ENCODE measurements at places on chromosomes 4 and X.
A peak's percentile ranks its signal among the peaks of the same experiment; 100 is the strongest.

DNA sequence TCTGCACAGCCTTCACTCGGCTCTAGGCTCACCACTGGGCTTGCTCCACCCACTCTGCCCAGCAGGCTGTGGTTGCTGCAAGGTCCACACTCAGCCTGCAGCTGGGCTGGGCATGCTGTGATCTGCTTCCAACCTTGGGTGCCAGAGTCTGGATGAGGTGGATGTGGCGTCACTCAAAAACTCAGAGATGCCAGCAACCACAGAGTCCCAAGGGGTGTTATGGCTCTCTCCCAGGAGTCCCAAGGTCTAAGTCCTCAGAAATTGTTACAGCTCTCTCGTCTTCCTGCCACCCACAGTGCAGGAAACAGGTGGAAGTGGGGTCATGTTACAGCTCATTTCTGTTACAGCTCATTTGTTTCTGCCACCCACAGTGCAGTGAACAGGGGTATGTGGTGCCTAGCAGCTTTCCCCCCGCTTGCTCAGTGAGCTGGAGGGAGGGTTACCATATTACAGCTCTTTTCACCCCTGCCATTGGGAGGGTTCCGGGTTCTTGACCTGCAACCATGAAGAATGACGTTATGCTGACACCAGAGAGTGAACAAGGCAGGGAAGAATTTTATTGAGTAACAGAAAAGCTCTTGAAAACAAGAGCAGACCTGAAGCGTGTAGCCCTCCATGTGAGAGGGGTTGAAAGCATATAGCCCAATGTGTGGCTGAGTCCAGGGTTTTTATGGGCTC, 893.9 kb downstream of the PCDH7 start:
- DNase-seq: no peak

DNA sequence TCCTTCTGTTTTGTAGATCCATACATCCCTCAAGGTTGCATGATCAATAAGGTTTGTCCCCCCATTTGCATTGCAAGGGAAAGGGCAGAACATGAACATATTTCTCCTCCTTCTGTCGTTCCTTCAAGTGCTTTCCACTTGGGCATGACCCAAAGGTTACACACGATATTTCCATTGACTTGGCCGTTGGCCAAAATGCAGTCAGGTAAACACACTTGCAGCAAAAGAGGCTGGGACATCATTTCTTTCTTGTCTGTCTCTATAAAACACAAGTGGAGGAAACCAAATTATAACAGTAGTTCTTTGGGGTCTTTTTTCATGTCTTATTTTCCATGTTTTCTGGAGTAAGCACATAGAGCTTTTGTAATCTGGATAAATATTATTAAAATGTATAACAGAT, 156.1 kb downstream of the FRAS1 start:
- DNase-seq: no peak

DNA sequence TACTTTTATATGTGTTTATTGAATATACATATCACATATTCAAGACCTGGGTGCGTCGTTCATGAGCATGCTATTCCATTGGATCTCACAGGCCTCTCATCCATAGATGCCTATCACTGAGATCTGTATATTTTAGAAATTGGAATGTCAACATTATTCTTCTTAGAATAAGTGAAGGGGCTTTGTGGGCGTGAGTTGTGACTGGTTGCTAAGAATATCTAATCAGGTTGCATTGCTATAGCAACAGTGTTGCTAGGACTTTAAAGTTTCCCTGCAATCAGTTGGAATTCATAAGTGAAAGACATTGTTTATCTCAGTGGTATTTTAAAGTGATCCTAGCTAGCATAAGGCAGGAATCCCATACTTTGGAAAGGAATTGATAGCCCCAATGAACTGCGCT, 36.7 kb upstream of the ANK2 start:
- no peak for DNase-seq

- no peak for DNase-seq
Observed at GRCh38 chrX:132594129-132594528, 105.3 kb upstream of the MBNL3 start.

DNA sequence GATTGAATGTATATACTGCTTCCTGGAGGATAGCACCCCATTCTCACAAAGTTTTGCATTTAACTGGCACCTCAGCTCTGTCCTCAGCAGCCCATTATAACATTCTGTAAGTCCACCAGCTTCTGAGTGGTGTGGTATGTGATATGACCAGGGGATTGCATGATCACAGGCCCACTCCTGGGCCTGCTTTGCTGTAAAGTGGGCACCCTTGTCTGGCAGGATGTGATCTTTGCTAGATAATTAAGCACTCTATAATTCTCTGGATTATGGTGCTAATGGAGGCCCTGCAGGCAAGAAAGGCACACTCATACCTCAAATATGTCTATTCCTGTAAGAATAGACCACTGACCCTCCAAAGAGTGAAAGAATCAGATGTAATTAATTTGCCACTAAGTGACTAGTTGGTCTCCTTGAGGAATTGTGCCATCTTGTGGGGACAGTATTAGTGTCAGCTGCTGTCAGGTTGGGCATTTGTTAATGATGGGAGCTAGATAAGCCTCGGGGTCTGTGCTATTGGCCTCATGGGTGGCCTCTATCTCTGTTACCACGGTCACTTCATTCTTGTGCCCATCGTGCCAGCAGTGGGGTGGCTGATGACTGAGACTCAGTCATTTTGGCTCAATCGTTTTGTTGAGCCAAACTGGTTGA, 2.2 kb upstream of the CFI start:
- peak; percentile 56 for DNase-seq

GRCh38 chr4:101761405-101761804, 29.1 kb upstream of the BANK1 start:
- DNase-seq: no peak

GRCh38 chr4:82984459-82984858, 26.2 kb downstream of the LIN54 start:
- DNase-seq: peak; percentile 42

DNA sequence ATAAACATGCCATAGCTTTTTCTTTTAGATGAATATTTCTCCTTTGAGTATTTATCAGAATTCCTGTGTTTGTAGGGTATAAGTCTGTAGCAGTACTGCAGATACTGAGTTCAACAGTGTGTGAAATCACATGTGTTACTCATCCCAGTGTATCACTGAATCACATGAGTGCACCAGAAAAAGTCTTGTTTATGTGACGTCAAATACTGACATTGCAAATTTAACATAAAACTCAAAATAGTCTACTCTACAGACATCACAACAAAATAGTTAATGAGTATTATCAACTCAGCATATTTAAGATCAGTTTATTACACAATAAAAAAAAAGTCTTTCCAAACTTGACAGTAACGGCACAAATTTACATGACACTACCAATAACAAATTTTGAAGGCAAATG, 221.3 kb downstream of the DCTD start:
- peak; percentile 42 for DNase-seq
